ENCODE measurements at places on chromosomes 16 and 17. TPM values are rescaled to one million over a fixed set of nuclear protein-coding genes. Genes with fewer than 3 reads are reported as not detected.

Gene FOXN1
- not detected for total RNA-seq

Gene PMFBP1
- 1.2 TPM for total RNA-seq

Gene RUNDC1
- 14.4 TPM for total RNA-seq

GRCh38 chr17:64998436-64999190, 57.9 kb downstream of the GNA13 start:
- no peak for DNase-seq

Measured in tibial nerve (tissue), 4 donors.